ENCODE measurements at places on chromosomes 11 and 22.

DNA sequence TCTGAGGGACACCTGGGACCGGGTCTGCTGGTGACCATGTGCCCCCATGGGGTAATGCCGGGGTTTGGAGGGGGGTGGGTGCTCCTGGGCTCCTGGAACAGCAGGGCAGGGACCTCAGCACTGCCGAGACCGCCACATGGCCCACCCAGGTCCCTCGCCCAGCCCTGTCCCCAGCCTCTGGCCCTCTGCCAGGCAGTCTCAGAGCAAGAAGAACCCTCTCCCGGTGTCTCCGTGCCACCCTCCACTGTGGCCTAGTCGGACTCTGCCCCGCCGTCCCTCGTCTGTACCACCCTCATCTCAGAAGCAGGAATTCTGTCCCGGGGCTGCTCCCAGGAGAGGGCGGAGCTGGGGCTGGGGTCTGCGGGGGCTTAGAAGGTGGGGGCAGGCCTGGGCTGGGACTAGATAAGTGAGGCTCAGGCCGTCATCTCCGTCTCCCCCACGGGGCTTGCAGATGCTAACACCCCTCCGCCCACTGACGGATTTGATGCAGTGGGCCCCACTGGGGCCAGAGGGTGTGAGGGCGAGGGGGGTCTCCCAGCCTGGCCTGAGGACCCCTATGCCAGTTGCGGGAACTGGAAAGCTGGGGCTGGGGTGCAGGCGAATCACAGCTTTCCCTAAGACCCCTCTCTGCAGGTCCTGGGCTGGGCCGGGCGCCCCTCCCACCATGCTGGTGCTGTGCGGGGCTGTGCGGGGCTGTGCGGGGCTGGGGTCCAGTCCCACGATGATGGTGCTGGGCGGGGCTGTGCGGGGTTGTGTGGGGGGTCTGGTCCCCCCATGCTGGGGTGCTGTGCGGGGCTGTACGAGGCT is 1.1 kb downstream of the MUC5AC start:
- no peaks in the 10 kb centered on the region for H3K36me3 ChIP-seq
- H3K4me1 ChIP-seq, result peaks cover 4% of the 10 kb centered on the region
- no peak for DNase-seq
- H3K27me3 ChIP-seq, result no peaks in the 10 kb centered on the region
- no peak overlapping the region for H3K4me3 ChIP-seq

DNA sequence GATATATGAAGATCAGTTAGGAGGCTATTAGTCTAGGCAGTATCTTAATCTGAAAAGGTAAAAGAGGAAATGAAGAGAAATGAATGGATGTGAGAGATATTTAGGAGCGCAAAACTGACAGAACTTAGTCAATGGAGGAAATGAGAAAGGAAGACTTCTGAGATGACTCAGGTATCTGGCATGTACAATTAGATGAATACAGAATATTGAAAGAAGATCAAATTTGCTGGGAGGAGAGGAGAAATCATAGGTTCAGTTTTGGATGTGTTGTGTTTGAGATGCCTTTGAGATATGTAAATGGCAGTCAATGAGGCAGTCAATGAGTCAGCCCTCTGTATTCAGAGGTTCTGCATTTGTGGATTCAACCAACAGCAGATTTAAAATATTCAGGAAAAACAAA is 42.9 kb upstream of the GAB2 start:
- no peaks in the 10 kb centered on the region for H3K36me3 ChIP-seq
- no peak for DNase-seq
- no peak overlapping the region for H3K27ac ChIP-seq

- no peaks in the 10 kb centered on the region for H3K4me1 ChIP-seq
Measured at GRCh38 chr11:61803889-61804647, 11.4 kb downstream of the FEN1 start.

DNA sequence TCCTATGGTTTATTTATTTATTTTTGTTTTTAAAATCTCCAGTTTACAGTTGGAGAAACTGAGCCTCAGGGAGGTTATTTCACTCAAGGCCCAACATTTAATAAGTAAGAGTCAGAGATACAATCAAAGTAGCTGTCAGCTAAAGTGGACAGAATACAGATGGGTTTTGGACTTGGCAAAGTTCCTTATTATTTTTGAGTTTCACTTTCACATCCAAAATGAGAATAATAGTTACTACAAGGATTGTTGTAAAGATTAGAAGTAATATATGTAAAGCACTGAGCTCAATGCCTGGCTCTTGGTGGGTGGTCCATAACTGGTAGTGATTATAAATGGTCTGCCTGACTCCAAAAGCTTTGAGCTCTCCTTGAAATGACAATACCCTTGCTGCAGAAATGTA is 87.5 kb upstream of the SESN3 start:
- DNase-seq, result no peak
- H3K27me3 ChIP-seq, result no peaks in the 10 kb centered on the region
- H3K4me3 ChIP-seq, result no peak overlapping the region
- H3K27ac ChIP-seq, result no peak overlapping the region
- H3K4me1 ChIP-seq, result peaks cover 8% of the 10 kb centered on the region

DNA sequence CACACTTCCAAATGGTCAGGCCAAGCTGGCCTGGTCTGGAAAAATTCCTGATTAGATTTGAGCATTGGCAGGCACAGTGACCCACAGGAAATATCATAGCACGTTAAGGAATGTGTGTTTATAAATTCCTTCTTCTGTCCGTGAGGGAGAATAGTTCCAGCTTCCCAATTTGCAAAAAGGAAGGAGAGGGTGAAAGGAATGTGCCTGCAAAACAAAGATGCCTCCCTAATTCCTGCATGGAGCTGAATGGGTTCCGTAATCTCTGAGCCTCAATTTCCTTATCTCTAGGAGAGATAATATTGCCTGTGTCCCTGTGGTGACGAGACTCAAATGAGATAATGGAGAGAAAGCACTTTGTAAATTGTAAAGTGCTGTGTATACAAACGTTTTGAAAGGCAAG is 105.1 kb downstream of the FEZ1 start:
- H3K27ac ChIP-seq, result no peak overlapping the region
- H3K4me1 ChIP-seq, result no peaks in the 10 kb centered on the region
- H3K4me3 ChIP-seq, result no peak overlapping the region
- H3K27me3 ChIP-seq, result no peaks in the 10 kb centered on the region

- H3K27me3 ChIP-seq, result no peaks in the 10 kb centered on the region
- H3K4me1 ChIP-seq, result no peaks in the 10 kb centered on the region
- DNase-seq, result no peak
Measured at GRCh38 chr11:127995921-127996320, 591.4 kb downstream of the ETS1 start.

GRCh38 chr11:36306888-36307287 is 10.8 kb downstream of the PRR5L start:
- no peaks in the 10 kb centered on the region for H3K27me3 ChIP-seq
- H3K4me3 ChIP-seq, result no peak overlapping the region
- no peak overlapping the region for H3K27ac ChIP-seq

DNA sequence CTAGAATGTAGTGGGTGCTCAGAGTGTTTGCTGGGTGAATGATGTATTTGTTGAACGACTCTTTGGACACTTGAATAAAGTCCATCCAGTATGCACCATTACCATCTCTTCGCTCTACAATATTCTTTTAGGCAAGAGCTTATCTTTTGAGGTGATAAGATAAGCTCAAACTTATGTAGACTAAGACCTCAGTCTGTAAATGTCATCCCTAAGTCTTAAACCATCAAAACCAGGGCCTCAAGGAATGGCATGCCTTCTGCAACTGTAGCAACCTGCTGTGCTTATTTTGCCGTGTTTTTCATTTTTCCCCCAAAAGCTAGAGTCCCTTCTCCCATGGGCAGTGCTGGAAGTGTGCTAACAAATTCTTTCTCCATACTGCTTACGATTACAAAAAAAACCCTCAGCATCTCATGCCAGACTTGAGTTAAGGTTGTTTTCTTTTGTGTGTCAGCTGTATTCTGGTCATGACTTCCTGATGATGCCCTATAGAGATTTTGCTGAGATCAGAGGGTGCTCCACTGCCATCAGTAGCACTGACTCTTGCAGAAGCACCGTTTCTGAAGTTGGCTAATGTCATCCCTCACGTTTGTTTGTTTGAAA is 27.8 kb downstream of the LIMK2 start:
- no peaks in the 10 kb centered on the region for H3K36me3 ChIP-seq
- no peak overlapping the region for H3K4me3 ChIP-seq
- no peak for DNase-seq

DNA sequence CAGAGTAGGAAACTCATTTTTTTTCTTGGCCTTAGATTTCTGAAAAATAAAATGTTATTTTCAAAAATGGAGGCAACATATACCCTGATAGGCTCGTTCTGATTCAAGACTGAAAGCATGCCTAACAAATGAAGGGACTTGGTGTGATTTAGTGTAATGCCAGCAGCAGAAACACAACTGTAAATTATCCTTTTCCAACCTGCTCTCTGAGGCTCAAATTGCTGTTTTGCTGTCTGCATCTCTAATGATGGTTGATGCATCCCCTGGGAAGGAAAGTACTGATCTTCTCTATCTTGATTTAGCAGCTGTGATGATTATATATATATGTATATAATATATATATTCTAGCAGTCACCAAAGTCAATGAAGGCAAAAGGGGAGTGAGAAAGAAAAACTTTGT is 537.2 kb upstream of the API5 start:
- no peak overlapping the region for H3K4me3 ChIP-seq
- no peak overlapping the region for H3K27ac ChIP-seq
- DNase-seq, result no peak

DNA sequence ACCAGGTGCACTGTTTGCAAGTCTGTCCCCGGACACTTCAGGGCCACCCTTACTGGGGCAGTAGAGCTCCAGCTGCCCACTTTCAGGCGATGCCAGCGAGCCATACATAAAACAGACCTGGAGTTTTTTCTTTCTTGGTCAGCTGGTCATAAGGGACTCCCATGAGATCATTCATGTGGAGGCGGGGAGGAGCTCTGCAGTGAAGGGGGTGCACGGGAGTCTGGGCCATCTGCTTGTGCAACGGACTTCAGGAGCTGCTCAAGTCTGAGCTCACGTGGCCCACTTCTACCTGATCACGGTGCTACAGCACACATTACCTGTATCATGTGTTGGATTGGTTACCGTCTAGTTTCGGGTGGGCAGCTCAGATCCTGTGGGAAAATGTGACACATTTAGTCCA is 9.2 kb upstream of the MRGPRF start:
- no peaks in the 10 kb centered on the region for H3K27me3 ChIP-seq
- H3K27ac ChIP-seq, result no peak overlapping the region
- H3K4me3 ChIP-seq, result no peak overlapping the region
- DNase-seq, result no peak

GRCh38 chr11:126663749-126664592 is 308.5 kb downstream of the ST3GAL4 start:
- H3K4me3 ChIP-seq, result no peak overlapping the region
- H3K36me3 ChIP-seq, result no peaks in the 10 kb centered on the region
- H3K27me3 ChIP-seq, result no peaks in the 10 kb centered on the region

- no peak for DNase-seq
- H3K27ac ChIP-seq, result no peak overlapping the region
- no peak overlapping the region for H3K4me3 ChIP-seq
- H3K27me3 ChIP-seq, result no peaks in the 10 kb centered on the region
- no peaks in the 10 kb centered on the region for H3K36me3 ChIP-seq
Measured at GRCh38 chr11:105297463-105297862, 157.9 kb upstream of the CARD18 start.

DNA sequence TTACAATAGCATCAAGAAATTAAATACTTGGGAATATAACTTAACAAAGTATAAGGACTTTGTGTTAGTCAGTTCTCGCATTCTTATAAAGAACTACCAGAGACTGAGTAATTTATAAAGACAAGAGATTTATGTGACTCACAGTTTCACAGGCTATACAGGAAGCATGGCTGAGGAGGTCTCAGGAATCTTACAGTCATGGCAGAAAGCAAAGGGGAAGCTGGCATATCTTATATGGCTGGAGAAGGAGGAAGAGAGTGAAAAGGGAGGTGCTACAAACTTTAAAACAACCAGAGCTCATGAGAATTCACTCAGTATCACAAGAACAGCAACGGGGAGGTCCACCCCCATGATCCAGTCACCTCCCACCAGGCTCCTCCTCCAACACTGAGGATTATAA is 32.0 kb upstream of the CCDC134 start:
- H3K4me1 ChIP-seq, result no peaks in the 10 kb centered on the region
- H3K27me3 ChIP-seq, result no peaks in the 10 kb centered on the region
- no peaks in the 10 kb centered on the region for H3K36me3 ChIP-seq
- DNase-seq, result no peak
- peak overlapping the region; percentile 79 for H3K27ac ChIP-seq

DNA sequence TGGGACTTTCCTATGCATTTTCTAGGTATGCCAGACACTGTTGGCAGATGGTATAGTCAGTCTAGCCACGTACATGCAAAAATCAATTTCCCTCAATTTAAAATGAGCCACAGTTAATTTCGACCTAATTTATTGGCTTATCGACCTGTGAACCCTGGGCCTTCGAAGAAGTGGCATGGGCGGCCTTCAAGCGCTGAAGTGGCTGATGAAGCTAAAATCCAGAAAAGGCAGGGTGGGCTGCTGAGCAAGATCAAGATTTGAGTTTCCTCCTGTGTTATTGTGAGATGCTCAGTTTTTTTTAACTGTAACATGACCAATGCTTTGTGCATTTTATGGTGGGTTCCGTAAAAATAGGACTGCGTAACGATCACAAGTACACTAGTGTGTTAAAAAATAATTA is 5.8 kb upstream of the SORL1-AS1 start:
- DNase-seq, result no peak
- peaks cover 5% of the 10 kb centered on the region for H3K4me1 ChIP-seq
- no peak overlapping the region for H3K4me3 ChIP-seq
- no peaks in the 10 kb centered on the region for H3K36me3 ChIP-seq

DNA sequence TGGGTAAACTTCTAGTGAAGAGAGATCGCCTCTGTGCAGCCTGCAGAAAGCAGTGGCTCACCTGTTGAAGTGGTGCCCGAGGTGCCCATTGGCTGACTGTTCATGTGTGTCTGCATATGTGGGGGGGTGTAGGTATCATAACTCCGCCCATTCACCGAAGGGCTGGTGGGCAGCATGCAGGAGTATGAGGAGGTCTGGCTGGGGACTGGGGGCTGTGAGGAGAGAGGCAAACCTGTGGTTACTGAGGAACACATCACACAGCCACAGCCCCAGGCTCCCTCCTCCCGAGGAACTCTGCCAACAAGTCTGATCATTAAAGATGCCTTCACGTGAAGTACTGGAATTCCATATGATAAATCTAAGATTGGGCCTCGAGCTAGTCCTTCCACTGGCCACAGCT is 20.5 kb downstream of the PAX6 start:
- no peak overlapping the region for H3K4me3 ChIP-seq
- DNase-seq, result no peak
- H3K4me1 ChIP-seq, result no peaks in the 10 kb centered on the region
- no peak overlapping the region for H3K27ac ChIP-seq
- no peaks in the 10 kb centered on the region for H3K36me3 ChIP-seq

All from esophagus squamous epithelium (tissue), 5 donors.